ENCODE measurements at places on chromosomes 7 and 10.

DNA sequence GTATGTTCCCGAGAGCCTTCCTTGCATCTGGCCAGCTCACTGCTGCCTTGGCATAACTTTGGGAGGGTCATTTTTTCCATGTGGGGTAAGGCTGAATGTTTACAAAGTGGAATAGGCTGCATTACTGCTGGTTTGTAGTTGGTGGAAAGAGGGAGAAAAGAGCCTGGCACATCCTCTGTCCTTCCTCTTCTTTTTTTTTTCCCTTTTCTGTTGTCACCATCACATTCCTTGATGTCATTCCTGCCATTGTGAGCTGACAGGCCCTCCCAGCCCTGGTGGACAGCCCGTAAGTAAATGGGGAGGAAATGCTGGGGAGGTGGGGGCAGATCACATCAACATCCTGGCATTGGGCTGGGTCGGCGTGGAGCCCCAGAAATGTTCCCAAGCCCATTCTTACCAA is at the start of gene GARIN1A:
Gene GARIN1A (plus strand): TSS at position 301 of the 400 bp plus-strand sequence. CDS start 106 bp downstream, outside the sequence.
- no peak for DNase-seq

DNA sequence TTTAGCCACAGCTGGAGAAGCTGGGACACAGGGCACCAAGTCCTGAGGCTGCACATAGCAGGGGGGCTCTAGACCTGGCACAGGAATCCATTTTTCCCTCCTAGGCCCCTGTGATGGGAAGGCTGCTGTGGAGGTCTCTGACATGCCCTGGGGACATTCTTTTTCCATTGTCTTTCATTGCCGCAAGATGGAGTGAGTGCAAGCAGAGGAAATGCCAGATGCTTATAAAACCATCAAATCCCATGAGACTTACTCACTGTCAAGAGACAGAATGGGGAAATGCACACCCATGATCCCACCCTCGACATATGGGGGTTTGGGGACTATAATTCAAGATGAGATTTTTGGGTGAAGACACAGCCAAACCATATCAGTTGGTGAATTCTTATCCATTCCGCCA is 94.7 kb upstream of the FERD3L start:
- no peak for DNase-seq

DNA sequence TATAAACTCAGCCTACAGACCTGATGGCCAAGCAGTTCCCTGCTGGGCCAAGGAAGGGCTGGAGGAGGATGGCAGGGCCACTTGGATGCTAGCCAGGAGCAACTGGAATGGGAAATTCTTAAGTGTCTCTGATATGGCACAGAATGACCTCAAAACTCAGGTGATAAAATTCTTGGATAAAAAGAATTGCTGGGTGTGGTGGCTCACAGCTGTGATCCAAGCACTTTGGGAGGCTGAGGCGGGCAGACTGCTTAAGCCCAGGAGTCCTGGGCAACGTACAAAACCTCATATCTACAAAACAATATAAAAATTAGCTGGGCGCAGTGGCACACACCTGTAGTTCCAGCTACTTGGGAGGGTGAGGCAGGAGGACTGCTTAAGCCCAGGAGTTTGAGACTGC is 14.0 kb upstream of the PKD1L1 start:
- no peak for DNase-seq

DNA sequence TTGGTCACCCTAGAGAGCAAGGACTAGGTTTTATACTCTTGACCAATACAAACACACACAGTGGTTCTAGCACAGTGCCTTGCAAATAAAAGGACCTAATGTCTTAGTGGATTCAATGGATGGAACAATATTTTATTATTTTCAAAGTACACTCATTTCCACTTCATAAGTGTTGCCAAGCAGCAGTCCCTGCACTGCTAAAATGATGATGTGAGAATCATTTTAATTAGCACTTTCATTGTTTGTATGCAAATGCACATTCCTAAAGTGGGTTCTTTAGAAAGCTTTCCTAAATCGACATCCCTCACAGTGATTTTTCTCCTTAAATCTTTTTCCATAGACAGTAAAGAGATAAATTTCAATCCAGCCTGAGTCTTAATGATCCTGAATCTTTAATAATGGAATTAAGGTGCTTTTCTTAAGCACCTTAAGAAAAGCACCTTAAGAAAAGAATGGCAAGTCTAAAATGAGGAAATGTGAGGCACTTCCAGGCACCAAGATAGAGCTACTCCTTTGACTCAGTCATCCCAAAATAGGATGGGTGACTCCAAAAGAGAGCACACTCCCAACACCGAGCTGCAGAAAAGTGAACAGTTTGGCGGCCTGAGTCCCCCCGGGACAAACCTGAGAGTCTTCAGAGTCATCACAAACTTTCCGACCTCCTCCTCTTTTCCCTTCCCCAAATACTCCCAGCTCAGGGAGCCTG is 84.5 kb downstream of the SORBS1 start:
- no peak for DNase-seq

DNA sequence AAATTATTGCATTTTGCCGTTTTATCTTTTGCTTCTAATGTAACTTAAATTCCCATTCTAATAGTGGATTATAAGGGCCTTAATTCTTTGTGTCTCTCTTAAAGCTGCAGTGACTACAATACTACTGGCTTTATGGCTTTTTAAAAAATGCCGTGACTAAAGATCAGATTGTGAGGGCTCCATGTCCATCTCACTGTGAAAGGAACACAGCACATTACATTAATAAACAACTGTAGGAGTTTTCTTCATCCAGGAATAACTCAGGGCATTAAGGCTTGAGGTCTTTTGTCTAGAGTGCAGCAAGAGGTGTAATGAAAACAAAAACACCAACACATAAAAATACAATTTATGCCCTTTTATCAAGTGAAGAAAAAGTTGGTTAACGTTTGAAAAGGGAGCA is 205.3 kb downstream of the SKAP2 start:
- no peak for DNase-seq

DNA sequence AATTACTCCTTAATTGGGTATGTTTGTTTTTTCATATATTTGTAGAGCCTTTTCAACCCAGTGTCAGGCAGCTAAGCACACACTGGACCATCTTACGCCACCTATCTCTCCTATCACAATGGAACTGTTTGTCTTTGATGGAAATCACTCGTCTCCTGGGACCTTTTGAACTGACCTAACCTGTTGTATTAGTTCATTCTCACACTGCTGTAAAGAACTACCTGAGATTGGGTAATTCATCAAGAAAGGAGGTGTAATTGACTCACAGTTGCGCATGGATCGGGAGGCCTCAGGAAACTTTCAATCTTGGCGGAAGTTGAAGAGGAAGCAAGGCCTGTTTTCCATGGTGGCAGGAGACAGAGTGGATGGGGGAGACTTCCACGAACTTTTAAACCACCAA is 182.0 kb downstream of the TCERG1L start:
- no peak for DNase-seq

- peak; percentile 1 for DNase-seq
These were observed 1.1 kb downstream of the WASL start for GRCh38 chr7:123747620-123748141.

- no peak for DNase-seq
These were observed 364.1 kb downstream of the GATA3 start for GRCh38 chr10:8418631-8419030.

DNA sequence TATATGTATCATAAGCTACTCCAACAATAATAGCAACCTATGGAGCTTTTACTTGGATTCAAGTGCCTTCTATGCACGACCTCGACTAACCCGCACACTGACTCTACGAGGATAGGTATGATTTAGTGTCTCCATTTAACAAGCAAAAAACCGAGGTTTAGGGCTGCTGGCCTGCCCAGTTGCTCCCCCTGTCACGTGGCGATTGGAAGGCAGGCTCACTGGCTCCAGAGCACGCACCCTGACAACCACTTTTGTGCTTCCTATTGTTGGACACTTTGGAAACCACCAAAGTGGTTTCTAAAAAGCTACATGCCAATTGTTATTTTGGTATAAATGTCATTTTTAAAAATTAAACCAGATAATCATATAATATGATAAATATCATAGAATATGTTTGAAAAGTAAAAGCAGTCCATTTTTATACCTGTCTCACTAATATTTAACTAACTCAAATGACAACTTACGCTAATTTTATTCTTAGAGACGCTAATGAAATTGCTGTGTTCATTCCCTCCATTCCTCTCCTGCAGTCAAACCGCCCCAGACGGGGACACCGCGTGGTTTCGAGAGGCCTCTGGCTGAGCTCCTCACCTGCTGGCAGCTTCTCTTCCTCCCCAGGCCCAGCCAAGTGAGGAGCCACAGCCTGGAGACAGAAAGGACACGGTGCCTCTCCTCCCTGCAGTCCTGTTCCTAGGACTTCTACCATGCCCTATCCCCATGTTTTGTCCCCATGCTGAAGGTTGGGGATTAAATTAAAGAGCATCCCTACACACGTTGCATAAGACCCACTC is 22.2 kb upstream of the RHEB start:
- no peak for DNase-seq

Data from effector memory CD4-positive, alpha-beta T cell (primary cell).